ENCODE measurements at places on chromosomes 3 and 15.

GRCh38 chr3:30428251-30428650, 178.2 kb upstream of the TGFBR2 start:
- DNase-seq, result no peak

DNA sequence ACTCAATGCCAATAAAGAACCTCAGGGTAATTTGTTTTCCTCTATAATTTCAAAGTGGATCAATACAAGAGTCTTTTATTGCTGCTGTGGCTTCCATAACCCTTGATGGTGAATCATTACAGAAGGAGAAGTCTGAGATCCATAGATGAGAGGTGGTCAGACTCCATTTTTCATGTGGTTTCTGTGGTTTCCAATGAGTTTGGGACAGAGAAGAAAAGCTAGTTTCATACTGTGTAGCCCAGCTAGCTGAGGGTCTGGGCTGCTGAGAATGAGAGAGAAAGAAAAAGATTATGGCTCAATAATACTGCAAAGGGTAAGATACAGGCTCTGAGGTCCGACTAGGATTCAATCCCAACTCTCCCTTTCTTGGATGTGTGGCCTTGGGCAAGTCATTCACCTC, 180.6 kb upstream of the LRRN1 start:
- DNase-seq, result no peak

DNA sequence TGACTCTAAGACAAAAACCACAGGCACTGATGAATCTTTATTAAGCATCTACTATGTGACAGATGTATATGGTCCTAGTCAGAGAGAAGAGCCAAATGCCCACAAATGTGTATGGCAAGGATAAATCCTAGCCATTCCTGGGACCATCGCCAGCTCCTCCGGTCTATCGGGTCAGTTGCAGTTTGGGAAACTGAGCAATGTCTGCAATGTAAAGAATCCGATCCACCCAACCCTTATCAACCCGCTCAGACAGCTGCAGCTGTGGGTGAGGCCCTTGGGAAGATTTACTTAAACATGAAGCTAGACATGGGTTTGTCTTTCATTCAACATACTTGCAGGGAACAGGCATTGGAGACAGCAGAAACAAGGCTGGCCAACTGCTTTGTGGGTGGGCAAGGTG, 40.5 kb upstream of the CDV3 start:
- DNase-seq, result no peak

DNA sequence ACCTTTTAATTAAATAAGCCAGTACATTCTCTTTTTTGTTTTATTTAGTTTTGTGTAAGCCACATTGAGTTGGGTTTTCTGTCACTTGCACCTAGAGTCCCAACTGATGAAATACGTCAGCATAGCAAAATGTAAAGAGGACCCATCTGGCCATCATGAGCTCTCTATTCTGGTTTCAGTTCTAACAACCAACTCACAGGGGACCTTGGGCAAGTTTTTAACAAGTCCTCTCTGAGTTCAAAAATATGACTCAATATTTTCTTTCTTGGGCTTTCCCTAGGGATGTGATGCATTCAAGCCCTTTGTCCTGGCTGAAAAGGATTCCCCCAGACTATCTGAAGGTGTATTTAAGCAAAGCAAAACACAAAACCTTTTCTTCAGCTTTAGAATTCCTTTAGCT, 32.9 kb downstream of the PLCH1 start:
- DNase-seq, result no peak

- no peak for DNase-seq
Measured at GRCh38 chr3:124588794-124589193, 141.5 kb upstream of the UMPS start.

- no peak for DNase-seq
Measured at GRCh38 chr15:32818758-32819447, 101.1 kb downstream of the GREM1 start.

GRCh38 chr3:119598410-119599098, 869 bp downstream of the PLA1A start:
- no peak for DNase-seq

GRCh38 chr15:84807228-84807627, 9.9 kb upstream of the ALPK3 start:
- no peak for DNase-seq

DNA sequence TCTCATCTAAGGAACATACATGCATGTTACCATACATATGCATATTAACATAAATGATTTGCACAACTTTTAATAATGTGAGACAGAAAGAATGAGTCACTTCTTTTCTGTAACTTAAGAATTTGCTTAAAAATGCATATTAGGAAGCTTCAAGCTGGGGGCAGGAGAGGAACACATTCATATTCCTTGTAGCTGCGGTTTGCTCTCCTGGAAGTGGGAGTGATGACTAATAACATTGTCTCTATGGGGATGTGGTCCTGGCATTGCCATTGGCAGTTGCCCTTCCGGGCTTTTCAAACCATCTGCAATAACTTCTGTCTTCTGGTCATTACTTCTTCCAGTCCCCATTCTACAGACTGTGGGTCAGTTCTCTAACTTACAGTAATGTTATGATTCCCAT, 15.6 kb downstream of the CHST2 start:
- DNase-seq, result no peak

Data from activated CD8-positive, alpha-beta memory T cell treated with anti-CD3 and anti-CD28 coated beads for 1 hour (primary cell).